Cortex of kidney (tissue), 1 donor: ENCODE measurements at places on chromosomes 5 and 9.

DNA sequence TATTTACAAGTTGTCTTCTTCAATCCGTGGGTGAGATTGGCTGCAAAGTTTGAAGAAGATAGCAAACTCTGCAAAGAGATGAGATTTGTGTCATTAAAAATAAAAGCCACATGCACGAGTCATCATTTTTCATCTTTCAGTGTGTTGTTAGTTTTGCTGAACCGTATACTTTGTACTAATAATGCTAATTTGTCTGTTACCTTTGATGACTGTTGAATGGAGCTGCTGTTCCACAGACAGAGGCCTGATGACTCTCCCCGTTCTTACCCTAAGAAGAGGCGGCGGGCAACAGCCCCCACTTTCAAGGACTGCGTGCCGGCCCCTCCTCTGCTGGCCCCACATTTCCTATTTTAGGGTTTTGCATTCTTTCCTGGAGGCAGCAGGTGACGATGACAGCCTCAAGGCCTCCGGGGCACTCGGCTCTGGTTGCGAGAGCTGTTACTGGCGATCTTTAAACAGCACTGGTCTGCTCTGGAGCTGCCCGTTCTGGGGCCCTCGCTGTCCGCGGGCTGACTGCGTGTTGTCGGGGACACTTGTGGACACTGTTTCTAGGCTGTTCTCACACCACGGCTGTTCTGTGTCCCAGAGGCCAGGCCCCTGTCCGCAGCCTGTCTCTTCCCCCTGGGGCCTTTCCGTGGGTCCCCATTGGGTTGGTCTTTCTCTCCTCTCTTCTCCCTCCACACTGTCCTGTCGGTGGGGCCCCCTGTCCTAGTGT is 35.1 kb downstream of the NDUFS6 start:
- no peak for DNase-seq

DNA sequence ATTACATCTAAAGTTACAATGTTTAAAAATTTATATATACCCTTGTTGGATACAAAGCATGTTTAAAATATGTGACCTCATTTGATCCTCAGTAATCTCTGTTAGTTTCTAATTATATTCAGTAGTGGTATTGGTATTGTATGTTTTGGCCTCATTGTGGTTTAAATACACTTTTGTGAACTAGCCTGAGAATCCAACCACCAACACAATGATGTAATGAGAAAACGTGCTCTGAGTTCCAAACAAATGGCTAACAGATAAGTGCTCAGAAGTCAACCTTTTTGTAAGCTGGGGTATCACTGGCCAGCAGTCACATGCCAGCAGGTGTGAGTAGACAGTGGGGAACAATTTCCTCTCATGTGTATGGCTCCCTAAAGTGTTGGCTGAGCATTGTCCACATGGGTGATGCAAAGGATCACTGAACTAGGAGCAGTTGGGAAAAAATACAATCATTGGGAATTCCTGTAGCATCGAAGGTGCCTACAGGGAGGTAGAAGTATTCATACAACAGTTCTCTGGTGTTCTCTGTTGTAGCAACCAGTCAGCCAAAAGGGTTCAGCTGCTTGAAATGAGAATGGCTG is 56.1 kb downstream of the DOCK8 start:
- no peak for DNase-seq

- DNase-seq = no peak
Observed at GRCh38 chr9:135704483-135704882, 2.5 kb downstream of the KCNT1 start.

DNA sequence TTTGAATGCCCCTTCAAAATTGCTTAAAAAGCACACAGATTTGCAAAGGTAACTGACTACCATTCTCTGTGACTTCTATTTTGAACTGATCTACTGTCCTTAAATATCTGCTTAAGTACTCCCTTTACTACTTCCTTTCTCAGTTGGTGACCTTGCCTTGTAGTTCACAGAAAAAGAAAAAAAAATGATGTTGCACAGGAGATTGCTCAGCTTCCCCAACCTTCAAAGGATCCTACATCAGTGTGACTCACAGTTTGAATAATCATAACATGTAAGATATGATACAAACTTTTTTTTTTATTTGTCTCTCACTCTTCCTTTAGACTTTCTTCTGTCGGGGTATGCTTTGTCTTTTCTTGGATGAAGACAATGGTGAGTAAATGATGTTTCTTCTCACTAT is 1029.6 kb downstream of the CDH12 start:
- no peak for DNase-seq

DNA sequence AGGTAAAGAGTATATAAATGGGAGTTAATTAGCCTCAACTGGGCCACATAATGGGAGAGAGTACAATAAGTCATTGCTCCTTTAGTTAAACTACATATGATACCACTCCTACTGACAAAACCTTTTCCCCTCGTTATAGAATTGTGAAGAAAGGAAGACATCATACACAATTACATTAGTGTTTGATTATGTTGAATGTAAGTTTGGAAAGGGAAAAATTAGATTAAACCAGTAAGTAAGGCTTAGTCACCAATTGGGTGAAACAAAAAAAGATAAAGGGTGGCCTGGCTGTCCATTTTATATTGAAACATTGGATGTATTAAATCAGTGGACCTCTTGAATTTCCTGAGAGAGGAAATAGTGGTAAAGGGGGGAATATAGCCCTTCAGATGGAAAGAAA is 464.3 kb upstream of the PAPPA start:
- no peak for DNase-seq

GRCh38 chr5:147854894-147855773 is 23.4 kb upstream of the SCGB3A2 start:
- no peak for DNase-seq

- DNase-seq = no peak
Observed at GRCh38 chr9:135419106-135419505, 60.5 kb upstream of the PPP1R26 start.

- no peak for DNase-seq
Observed at GRCh38 chr9:135951889-135952663, 9.1 kb downstream of the UBAC1 start.

DNA sequence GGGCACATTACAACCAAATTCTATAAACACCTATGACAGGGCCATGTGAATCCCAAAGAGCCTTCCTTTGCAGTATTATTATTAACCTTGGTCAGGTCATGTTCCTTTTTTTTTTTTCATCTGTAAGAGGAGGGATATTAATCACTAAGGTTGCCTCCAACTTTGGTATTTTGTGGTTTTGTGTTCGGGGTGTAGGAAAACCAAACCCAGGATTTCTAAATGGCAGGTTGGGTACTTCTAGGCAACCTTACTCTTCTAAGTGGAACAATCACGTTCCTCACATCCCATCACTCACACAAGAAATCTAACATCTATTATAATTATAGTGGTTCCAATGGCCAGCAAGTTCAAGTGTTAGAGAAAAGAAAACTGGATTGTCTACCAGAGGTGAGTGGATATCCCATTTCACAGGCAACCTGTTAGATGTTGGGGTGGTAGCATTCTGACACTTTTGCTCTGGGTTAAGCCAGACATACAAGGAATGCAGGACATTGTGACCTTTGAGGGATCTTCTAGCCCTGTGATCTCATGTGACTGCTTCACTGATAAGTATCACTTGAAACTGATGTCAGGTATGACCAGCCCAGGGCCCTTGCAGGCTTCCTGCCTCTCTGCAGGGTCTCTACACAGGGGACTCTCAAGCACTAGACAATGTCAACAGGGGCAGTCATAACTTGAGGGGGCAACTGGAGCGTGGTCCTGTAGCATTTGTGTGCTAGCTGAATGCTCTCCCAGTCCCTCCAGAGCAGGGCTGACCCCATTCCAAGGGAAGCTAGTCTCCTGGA is 126.2 kb upstream of the VLDLR start:
- DNase-seq = no peak

GRCh38 chr9:120865809-120866208 is 11.2 kb downstream of the PHF19 start:
- DNase-seq = no peak

GRCh38 chr5:81023261-81023970 is 63.3 kb downstream of the RASGRF2 start:
- DNase-seq = no peak

GRCh38 chr9:116471093-116471906 is 215.8 kb upstream of the TRIM32 start:
- DNase-seq = no peak

DNA sequence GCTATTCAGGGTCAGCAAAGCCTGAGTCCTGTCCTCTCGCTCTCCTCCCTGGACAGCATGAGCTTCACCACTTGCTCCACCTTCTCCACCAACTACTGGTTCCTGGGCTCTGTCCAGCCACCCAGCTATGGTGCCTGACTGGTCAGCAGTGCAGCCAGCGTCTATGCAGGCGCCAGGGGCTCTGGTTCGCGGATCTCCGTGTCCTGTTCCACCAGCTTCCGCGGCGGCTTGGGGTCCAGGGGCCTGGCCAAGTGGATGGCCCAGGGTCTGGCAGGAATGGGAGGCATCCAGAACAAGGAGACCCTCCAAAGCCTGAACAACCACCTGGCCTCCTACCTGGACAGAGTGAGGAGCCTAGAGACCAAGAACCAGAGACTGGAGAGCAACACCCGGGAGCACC is 8.6 kb downstream of the NIPBL start:
- DNase-seq = no peak

DNA sequence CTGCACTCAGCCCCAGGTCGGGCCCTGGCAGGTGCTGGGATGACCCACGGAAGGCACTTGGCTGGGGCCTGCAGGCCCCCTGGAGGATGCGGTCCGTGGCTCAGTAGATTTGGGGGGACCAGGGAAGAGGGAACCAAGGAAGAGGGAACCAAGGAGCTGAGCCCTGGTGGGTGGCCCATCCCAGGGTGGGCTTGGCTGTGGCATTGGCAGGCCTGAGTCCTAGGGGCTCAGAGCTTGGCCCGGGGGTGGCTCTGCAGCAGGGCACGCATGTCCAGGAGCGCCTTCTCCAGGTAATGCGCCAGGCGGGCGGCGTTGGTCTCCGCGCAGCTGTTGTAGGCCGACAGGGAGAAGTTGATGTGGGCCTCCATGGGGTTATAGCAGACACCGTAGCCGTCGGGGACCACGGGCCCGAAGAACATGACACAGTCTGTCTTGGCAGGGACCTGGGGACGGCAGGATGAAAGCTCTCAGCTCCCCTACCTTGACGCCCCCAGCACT is 14.3 kb downstream of the DOLPP1 start:
- no peak for DNase-seq

- no peak for DNase-seq
Observed at GRCh38 chr9:21778304-21778703, 24.1 kb upstream of the MTAP start.

- no peak for DNase-seq
Observed at GRCh38 chr9:70229579-70229978, 29.2 kb upstream of the SMC5 start.

GRCh38 chr9:126589349-126589748 is 24.4 kb upstream of the LMX1B start:
- no peak for DNase-seq

DNA sequence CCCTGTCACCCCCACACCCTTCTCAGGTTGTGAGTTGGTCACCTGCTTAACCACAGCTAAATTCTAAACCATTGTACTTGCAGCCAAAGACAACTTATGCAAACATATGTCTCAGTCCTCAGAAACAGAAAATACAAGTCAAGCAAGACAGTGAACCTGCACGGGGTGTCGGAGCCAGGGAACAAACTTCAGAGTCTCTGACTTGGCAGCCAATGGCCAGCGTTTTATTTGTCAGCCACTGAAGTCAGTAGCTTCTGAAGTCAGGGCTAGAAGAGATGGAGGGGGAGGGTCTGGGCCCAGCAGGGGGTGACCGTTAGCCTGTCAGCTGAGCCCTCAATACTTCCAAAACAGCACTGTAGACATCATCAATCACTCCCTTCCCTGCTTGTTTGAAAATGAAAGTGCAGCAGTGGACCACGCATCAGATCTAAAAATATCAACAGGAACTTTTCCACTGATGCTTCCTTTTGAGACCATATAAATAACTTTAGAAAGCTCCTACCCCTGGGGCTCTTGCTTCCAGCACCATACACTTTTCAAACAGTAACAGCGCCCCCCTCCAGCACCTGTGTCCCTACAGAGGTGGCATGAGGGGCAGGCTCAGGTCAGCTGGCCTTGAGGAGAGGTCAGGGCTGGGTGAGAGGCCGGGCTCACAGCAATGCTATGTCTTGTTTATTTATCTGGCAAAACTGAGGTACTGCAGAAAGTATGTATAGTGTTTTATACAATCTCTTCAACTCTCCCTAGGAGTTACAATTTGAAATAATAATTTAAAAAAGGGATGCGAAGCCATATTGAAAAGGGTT is 142.5 kb downstream of the ACER2 start:
- no peak for DNase-seq

- no peak for DNase-seq
Observed at GRCh38 chr5:132475497-132475882, 15.1 kb downstream of the IRF1 start.
